Effector memory CD8-positive, alpha-beta T cell (primary cell): ENCODE measurements at places on chromosomes 5 and 9.
A peak's percentile ranks its signal among the peaks of the same experiment; 100 is the strongest.

GRCh38 chr9:123528501-123528900 is 172.5 kb downstream of the CRB2 start:
- no peaks in the 10 kb centered on the region for H3K27me3 ChIP-seq
- H3K4me1 ChIP-seq: no peaks in the 10 kb centered on the region
- no peak overlapping the region for H3K4me3 ChIP-seq
- DNase-seq: no peak
- no peak overlapping the region for H3K27ac ChIP-seq

DNA sequence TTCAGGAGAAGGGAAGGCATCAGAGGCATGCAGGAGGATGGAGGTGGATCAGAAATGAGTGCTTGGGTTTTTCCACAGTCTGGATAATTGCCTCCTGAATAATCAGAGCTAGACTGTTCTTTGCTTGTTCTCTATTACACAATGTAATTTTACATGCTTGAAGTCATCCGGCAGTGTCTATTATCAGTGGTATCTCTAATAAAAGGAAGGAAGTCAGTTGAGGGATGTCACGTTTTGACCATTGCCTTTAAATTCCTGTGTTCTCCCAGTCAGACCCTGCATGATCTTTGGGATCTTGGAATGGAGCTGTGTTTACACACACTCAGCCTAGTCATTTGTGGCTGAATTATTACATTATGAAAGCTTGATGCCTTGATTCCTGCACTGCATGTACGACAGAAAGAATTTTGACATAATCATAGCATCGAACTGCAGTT is 91.0 kb downstream of the PDE8B start:
- no peak overlapping the region for H3K27ac ChIP-seq
- H3K27me3 ChIP-seq: peaks cover 31% of the 10 kb centered on the region
- H3K36me3 ChIP-seq: no peaks in the 10 kb centered on the region
- no peak for DNase-seq
- H3K4me3 ChIP-seq: no peak overlapping the region

DNA sequence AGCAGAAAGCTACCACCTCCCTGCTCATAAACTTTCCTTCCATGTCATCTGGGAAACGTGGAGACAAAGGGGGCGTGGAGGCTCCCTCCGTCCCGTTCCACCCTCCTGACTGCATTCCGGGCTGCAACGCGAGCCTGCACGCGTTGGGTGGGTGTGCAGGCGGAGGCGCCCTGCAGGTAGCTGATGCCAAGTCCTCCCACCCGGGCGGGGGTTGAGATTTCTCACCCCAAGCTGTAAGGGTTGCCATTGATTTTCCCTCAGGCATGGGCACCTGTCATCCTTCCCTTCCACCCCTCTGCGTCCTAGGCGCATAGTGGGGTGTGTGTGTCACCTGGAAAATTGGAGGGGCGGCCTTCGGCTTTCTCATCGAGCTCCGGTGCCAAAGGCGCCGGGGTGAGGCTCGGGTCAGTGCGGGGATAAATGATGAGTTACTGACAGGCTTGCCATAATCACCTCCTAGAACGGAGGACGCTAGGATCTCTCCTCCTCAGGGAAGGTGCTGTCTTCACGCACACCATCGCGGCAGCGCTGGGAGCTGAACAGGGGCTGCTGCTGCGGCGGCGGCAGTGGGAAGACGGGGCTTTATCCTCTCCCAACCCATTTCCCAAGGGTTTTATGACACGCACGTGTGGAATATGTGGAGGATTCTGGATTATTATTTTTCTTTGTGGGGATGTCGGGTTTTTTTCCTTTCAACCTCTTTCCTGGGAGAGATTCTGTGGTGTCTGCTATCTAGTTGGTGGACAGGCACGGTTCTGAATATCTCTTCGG is 973 bp downstream of the PLPPR1 start:
- no peaks in the 10 kb centered on the region for H3K36me3 ChIP-seq
- H3K4me1 ChIP-seq: no peaks in the 10 kb centered on the region
- no peak overlapping the region for H3K4me3 ChIP-seq
- no peak overlapping the region for H3K27ac ChIP-seq
- peaks cover 36% of the 10 kb centered on the region for H3K27me3 ChIP-seq
- DNase-seq: no peak

- no peaks in the 10 kb centered on the region for H3K27me3 ChIP-seq
- no peak overlapping the region for H3K4me3 ChIP-seq
- no peak overlapping the region for H3K27ac ChIP-seq
- DNase-seq: no peak
- no peaks in the 10 kb centered on the region for H3K4me1 ChIP-seq
- H3K36me3 ChIP-seq: no peaks in the 10 kb centered on the region
Observed at GRCh38 chr5:73781107-73781768, 155.2 kb downstream of the ARHGEF28 start.

GRCh38 chr5:67377631-67378030 is 181.0 kb upstream of the CD180 start:
- DNase-seq: no peak
- no peaks in the 10 kb centered on the region for H3K36me3 ChIP-seq
- no peaks in the 10 kb centered on the region for H3K27me3 ChIP-seq
- H3K4me1 ChIP-seq: peaks cover 9% of the 10 kb centered on the region
- no peak overlapping the region for H3K27ac ChIP-seq
- H3K4me3 ChIP-seq: no peak overlapping the region

GRCh38 chr9:3045153-3045552 is 201.3 kb upstream of the PUM3 start:
- H3K27ac ChIP-seq: no peak overlapping the region
- no peaks in the 10 kb centered on the region for H3K36me3 ChIP-seq
- no peak for DNase-seq
- no peak overlapping the region for H3K4me3 ChIP-seq
- H3K4me1 ChIP-seq: no peaks in the 10 kb centered on the region

- no peaks in the 10 kb centered on the region for H3K27me3 ChIP-seq
- DNase-seq: no peak
- no peaks in the 10 kb centered on the region for H3K4me1 ChIP-seq
Observed at GRCh38 chr9:89880161-89880560, 275.3 kb downstream of the GADD45G start.

- H3K27me3 ChIP-seq: no peaks in the 10 kb centered on the region
- peaks cover 42% of the 10 kb centered on the region for H3K4me1 ChIP-seq
- no peak overlapping the region for H3K27ac ChIP-seq
- DNase-seq: no peak
- H3K4me3 ChIP-seq: no peak overlapping the region
Observed at GRCh38 chr9:134178394-134178767, 14.0 kb upstream of the RNU6ATAC start.

DNA sequence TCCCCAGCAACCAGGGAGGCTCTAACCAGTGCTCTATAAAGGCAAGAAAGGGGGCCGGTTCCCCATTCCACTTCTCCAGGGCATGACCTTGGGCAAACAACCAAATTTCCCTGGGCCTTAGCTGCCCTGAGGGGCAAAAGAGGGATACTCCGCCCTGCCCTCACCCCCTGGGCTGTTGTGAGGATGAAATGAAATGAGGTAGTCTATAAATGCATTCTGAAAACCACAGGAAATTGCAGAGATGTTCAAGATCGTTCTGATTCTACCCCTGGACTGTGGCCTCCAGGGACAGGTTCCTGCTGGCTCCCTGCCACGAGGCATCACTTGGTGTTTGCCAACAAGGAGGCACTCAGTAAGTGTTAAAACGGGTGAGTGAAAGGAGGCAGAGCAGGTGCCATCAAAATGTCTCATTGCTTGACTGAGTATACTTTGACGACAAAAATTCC is 5.7 kb downstream of the RAPGEF1 start:
- peaks cover 58% of the 10 kb centered on the region for H3K36me3 ChIP-seq
- peak; percentile 69 for DNase-seq
- no peaks in the 10 kb centered on the region for H3K27me3 ChIP-seq
- peaks cover 70% of the 10 kb centered on the region for H3K4me1 ChIP-seq
- peak overlapping the region; percentile 93 for H3K27ac ChIP-seq
- H3K4me3 ChIP-seq: peak overlapping the region; percentile 87

GRCh38 chr5:116229131-116229689 is 144.4 kb downstream of the COMMD10 start:
- no peaks in the 10 kb centered on the region for H3K27me3 ChIP-seq
- DNase-seq: no peak
- no peak overlapping the region for H3K27ac ChIP-seq

GRCh38 chr5:157800137-157800536 is 56.6 kb downstream of the LSM11 start:
- H3K4me1 ChIP-seq: no peaks in the 10 kb centered on the region
- H3K27me3 ChIP-seq: no peaks in the 10 kb centered on the region
- H3K4me3 ChIP-seq: no peak overlapping the region
- no peak overlapping the region for H3K27ac ChIP-seq

- H3K36me3 ChIP-seq: no peaks in the 10 kb centered on the region
- H3K4me1 ChIP-seq: no peaks in the 10 kb centered on the region
- DNase-seq: no peak
Observed at GRCh38 chr9:69397384-69398214, 72.6 kb downstream of the ENTREP1 start.

GRCh38 chr9:132725306-132725705 is 55.0 kb downstream of the GTF3C4 start:
- no peaks in the 10 kb centered on the region for H3K4me1 ChIP-seq
- H3K27ac ChIP-seq: no peak overlapping the region
- DNase-seq: no peak
- peaks cover 43% of the 10 kb centered on the region for H3K27me3 ChIP-seq

DNA sequence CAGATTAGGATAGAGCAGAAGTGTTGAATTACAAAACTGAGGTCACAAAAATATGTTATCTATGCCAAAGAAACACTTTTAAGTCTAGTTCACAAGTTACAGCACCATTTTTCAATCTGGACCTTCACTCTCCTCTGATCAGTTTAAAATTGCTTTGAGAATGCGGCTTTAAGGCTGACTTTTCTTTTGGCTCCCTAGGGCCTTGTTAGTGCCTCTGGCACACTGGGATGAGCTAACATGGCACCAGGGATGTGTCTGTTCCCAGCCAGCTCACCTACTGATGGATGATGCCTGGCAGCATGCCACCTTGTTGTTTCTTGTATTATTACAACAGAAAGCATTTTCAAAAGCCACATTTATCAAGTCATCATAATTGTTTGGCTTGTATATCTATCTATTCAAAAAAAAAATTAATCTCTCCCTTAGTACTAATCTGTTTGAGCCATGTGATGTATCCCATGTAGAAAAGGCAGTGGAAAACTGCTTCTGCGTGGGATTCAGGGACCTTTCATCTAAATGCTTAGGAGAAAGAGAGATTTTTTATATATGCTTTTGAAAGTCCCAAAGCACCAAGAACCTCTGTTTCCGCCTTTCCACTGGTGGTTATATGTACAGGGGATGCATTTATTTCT is 46.6 kb downstream of the ADAMTSL1 start:
- no peaks in the 10 kb centered on the region for H3K36me3 ChIP-seq
- H3K4me3 ChIP-seq: no peak overlapping the region
- no peak overlapping the region for H3K27ac ChIP-seq

- no peak overlapping the region for H3K27ac ChIP-seq
- H3K4me3 ChIP-seq: no peak overlapping the region
- no peaks in the 10 kb centered on the region for H3K36me3 ChIP-seq
- no peak for DNase-seq
- peaks cover 5% of the 10 kb centered on the region for H3K4me1 ChIP-seq
Observed at GRCh38 chr9:122366074-122366660, 4.7 kb upstream of the PTGS1 start.

DNA sequence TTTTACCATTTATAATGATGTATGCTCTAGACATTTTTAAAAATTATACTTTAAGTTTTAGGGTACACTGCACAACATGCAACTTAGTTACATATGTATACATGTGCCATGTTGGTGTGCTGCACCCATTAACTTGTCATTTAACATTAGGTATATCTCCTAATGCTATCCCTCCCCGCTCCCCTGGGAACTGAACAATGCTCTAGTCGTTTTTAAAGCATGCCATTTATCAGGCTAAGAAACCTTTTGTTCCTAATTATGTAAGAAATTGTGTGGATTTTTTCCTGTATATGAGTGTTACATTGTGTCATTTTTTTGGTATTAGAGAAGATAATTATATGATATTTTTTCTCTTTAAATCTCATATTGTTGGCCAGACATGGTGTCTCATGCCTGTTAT is 72.8 kb upstream of the SGCD start:
- H3K4me3 ChIP-seq: no peak overlapping the region
- H3K4me1 ChIP-seq: no peaks in the 10 kb centered on the region
